Activated naive CD8-positive, alpha-beta T cell treated with anti-CD3 and anti-CD28 coated beads, Interleukin-2, amount 10 ng/mL, durations not matched to agents 7 days and 5 days (primary cell): ENCODE measurements at places on chromosomes 13 and 19. TPM values are rescaled to one million over a fixed set of nuclear protein-coding genes. Genes with fewer than 3 reads are reported as not detected.
A peak's percentile ranks its signal among the peaks of the same experiment; 100 is the strongest.

- peaks cover 21% of the 10 kb centered on the region for H3K27me3 ChIP-seq
- H3K36me3 ChIP-seq = no peaks in the 10 kb centered on the region
- peak overlapping the region; percentile 14 for H3K27ac ChIP-seq
- peaks cover 14% of the 10 kb centered on the region for H3K4me1 ChIP-seq
- peak; percentile 84 for DNase-seq
- H3K4me3 ChIP-seq = peak overlapping the region; percentile 2
Measured at GRCh38 chr19:49391581-49392399, 3.7 kb downstream of the KASH5 start.

DNA sequence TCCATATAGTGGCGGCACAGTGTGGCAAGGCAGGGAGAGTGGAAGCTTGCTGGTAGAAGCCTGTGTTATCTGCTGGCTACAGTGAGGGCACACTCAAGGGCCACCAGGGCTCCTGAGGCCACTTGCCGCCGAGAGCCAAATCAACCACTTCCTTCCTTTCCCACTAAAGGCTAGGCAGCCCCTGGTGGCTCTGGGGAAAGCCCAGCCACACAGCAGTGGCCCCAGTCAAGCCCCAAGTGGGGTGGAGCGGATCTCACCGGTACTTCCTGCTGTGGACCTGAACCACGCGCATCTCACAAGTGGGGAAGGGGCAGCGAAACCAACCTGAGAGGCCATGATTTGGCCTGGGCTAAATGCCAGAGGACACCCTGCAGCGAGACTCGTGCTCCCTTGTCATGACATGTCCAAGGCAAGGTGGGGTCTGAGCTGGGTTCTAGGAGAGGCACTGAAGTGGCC, 21.9 kb upstream of the SLC35E1 start:
- DNase-seq = peak; percentile 72
- H3K27ac ChIP-seq = peak overlapping the region; percentile 89
- H3K4me1 ChIP-seq = peaks cover 54% of the 10 kb centered on the region
- peak overlapping the region; percentile 79 for H3K4me3 ChIP-seq

DNA sequence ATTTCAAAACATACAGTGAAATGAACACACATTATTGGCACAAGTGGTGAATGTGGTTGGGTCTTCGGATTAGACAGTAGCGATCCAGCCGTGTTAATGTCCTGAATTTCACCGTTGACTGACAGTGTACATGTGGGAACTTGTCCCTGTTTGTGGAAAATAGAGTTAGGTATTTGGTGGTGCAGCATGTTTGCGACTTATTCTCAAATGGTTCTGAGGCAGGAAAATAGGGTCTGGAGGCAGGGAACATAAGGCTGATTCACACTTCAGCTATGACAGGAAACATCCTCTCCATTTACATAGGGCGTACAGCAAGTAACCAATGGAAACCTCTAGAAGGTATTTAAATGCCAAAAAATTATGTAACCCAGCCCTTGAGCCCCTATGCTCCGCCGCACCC, 4.2 kb downstream of the LGALS7B start:
- H3K36me3 ChIP-seq = no peaks in the 10 kb centered on the region
- H3K27me3 ChIP-seq = peaks cover 9% of the 10 kb centered on the region
- H3K4me1 ChIP-seq = peaks cover 3% of the 10 kb centered on the region
- no peak overlapping the region for H3K27ac ChIP-seq
- no peak for DNase-seq
- H3K4me3 ChIP-seq = peak overlapping the region; percentile 62

DNA sequence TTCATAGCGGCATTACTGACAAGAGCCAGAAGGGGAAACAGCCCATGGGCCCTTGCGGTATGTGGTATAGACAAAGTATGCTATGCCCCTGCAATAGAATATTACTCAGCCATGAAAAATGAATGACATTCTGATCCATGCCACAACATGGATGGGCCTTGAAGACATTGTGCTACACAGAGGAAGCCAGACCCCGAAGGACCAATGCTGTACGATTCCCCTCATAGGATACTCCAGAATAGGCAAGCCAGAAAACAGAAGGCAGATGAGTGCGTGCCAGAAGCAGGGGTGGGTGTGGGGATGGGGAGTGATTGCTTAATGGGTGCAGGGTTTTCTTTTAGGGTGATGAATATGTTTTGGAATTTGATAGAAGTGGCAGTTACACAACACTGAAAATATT, 342.0 kb downstream of the TEX29 start:
- no peaks in the 10 kb centered on the region for H3K36me3 ChIP-seq
- H3K4me1 ChIP-seq = no peaks in the 10 kb centered on the region
- H3K27ac ChIP-seq = no peak overlapping the region
- H3K27me3 ChIP-seq = no peaks in the 10 kb centered on the region
- no peak for DNase-seq

- H3K27me3 ChIP-seq = peaks cover 7% of the 10 kb centered on the region
- no peak for DNase-seq
- H3K4me1 ChIP-seq = peaks cover 17% of the 10 kb centered on the region
- peak overlapping the region; percentile 9 for H3K27ac ChIP-seq
Measured at GRCh38 chr13:30156826-30157615, 150.3 kb downstream of the KATNAL1 start.

The RNF113B gene
- total RNA-seq = not detected

The ONECUT3 gene
- not detected for total RNA-seq

The CD70 gene
- total RNA-seq = 7.7 TPM
